HCEC 1CT (cell line): ENCODE measurements at places on chromosomes 11 and 22.
A peak's percentile ranks its signal among the peaks of the same experiment; 100 is the strongest.

DNA sequence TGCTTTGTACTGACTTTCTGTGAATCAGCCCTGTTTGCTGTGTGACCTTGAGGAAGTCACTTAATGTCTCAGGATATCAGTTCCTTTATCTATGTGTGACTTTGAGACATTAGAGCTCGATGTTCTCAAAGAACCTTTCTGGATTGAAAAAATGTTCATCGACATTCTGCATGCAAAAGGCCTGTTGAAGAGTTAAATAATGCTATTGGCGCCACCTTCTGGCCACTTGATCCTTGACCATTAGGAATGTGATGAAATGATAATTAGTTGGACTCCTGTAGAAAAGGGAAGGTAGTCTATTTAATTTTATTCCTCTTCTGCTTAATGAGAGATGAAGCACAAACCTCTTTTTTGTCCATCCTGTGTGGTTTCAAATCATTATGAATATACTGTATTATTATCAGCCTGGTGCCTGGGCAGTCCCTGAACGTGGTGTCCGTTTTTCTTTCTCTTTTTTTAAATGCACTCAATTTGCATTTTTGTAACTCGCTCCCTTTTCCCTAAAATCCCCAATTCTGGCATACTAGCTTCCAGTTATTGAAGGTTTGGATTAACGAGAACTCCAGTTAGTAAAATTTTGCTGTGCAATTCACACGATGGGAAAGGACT lies 20.7 kb downstream of the ELF5 start:
- peak; percentile 51 for DNase-seq

DNA sequence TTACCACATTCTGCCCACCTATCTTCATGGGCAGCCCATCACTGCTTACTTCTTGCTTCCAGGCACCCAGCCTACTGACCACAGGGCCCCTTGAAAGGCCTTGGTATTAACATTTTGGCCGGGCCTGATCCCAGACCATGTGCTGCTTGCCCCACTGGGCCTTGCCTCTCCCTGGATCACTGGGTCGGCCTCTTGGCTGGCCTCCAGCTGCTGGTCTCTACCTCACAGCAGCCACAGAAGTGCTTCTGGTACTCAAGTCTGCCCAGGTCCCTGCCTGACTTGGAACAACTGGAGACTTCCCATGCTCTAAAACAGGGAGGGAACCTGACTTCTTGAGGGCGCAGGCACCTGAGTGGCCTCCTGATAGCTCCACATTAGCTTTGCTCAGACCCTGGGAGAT lies 63.6 kb downstream of the THAP12 start:
- DNase-seq, result no peak

- no peak for DNase-seq
Measured at GRCh38 chr11:69400771-69401590, 80.5 kb upstream of the LINC01488 start.

- no peak for DNase-seq
Measured at GRCh38 chr22:33519071-33519973, 401.0 kb downstream of the LARGE1 start.

DNA sequence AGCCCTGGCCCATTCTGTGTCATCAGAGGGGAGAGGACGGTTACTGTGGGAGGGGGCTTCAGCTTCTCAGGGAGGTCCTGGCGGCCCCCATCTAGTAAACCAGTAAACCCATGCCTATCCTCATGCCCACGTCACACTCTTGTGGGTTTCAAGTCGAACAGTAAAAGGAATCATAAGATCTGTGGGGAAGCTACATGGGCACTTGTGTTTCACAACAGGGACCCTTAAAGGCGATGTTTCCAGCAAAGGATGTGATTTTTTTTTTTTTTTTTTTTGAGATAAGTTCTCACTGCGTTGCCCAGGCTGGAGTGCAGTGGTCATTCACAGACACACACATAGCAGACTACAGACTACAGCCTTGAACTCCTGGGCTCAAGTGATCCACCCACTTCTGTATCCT lies 9.2 kb upstream of the PARVG start:
- DNase-seq, result no peak

GRCh38 chr11:94194712-94195111 lies 66.1 kb downstream of the PANX1 start:
- DNase-seq, result no peak

GRCh38 chr11:134338654-134339053 lies 6.9 kb downstream of the GLB1L2 start:
- no peak for DNase-seq
